Neural crest cell (in vitro differentiated cells): ENCODE measurements at places on chromosomes 16 and 17.

GRCh38 chr17:48429638-48430586 lies at the start of gene SKAP1:
Gene SKAP1, minus strand, starts transcription at chr17:48430214.
- no peak for DNase-seq

DNA sequence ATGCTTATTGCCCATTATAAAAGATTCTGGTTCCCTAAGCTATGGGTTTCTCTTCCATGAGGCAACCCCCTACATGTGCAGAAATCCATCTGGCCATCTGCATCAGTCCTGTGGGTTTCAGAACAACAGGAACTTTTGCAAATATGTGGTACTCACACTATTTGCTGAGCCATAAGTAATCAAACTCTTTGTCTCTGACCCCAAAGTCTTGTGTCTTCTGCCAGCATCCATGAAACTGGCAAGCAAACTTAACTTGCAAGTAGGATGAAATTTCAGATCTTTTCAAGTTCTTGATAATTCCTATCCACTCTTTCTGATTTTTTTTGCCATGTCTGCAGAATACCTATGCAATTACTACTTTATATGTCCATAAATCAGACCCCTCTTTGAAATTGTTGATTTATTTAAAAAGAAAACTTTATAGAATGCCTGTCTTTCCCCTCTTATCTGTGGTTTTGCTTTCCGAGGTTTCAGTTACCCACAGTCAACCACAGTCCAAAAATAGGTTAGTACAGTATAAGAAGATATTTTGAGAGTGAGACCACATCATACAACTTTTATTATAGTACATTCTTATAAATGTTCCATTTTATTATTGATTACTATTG lies 158.4 kb upstream of the IRX3 start:
- DNase-seq: no peak

DNA sequence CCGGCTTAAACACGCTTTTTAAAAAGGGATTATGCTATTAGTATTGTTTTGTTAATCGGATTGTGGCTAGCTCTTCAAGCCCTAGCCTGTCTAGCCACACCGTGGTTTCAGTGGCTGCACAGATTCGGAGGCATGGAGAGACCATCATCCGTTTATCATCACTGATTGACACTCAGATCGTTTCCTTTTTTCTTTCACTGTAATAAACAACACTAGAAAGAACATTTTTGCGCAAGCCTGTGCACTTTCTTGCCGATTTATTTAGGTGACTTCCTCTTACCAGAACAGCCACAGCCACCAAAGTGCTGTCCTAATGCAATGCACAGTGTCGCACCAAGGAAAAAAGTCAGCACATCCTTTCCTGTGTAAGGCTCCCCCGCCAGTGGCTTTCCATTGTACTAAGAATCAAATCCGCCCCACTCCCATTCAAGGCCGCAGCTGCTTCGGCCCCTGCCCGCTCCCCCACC lies 78.2 kb downstream of the CRISPLD2 start:
- no peak for DNase-seq

DNA sequence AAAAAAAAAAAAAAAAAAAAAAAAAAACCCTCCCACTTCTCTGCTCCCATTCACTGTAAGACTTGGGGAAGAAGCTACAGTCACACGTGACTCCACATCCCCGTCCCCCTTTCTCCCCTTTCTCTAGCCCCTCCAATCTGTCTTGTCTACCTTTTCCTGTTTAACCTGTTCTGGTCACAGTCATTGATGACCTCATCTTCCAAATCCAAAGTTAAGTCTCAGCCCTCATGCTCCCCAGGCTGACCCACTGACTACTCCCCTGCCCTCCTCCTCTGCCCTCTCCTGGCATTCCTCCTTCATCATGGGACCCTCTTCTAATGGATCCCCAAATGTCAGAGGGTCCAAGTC lies 1.6 kb upstream of the CDH5 start:
- DNase-seq: no peak

DNA sequence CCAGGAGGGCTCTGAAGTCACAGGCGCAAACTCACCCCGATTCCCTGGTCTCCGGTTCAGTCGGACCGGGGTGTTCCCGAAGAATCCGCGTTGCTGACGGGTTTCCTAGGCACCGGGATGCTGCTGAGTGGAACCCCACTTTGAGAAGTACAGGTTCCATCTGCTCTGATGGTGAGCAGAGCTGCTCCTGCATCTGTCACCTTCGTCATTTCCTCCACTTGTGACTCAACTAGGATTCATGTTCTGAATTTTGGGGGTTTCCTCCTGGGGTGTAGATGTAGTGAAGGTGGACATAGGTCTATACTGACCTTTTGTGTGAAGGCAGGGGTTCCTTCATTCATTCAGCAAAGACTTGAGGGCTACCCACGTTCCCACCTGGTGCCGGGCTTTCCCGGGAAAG lies 25.0 kb downstream of the LGALS3BP start:
- no peak for DNase-seq

- DNase-seq: no peak
Observed at GRCh38 chr17:82786427-82786826, 34.6 kb downstream of the TBCD start.

- no peak for DNase-seq
Observed at GRCh38 chr16:15829460-15829859, 27.4 kb downstream of the MYH11 start.

DNA sequence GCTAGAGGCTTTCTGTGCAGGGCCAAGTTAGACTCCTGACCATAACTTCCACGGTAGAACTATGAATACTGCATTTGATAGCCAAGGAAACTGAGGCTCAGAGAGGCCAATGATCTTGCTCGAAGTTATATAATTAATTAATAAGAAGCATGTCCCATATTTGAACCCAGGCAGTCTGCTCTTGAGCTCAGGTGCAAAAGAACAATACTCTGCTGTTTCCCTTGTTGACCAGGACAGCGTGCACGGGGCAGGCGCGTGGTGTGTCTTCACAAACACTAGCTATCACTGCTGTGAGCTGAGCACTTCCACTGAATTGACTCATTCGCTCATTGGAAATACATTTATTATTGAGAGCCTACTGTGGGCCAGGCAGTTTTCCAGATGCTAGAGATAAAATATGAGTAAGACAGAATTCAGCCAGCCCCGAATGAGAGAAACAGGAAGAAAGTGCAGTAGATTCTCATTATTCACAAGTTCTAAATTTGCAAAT lies 1.6 kb downstream of the CHD9 start:
- no peak for DNase-seq

GRCh38 chr16:31007684-31008083 lies 2.8 kb downstream of the STX1B start:
- no peak for DNase-seq

DNA sequence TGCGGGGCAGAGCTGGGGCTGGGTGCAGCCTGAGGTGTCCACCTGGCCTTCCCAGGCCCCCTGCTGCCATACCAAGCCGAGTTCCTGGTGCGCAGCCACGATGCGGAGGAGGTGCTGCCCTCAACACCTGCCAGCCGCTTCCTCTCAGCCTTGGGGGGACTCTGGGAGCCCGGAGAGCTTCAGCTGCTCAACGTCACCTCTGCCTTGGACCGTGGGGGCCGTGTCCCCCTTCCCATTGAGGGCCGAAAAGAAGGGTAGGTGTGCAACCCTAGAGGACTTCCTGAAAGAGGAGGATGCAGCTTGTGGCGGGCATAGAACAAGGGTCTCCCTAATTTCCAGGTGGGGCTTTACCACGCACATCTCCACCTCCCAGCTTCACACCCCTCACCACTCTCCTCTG lies 2.5 kb downstream of the SGCA start:
- no peak for DNase-seq

DNA sequence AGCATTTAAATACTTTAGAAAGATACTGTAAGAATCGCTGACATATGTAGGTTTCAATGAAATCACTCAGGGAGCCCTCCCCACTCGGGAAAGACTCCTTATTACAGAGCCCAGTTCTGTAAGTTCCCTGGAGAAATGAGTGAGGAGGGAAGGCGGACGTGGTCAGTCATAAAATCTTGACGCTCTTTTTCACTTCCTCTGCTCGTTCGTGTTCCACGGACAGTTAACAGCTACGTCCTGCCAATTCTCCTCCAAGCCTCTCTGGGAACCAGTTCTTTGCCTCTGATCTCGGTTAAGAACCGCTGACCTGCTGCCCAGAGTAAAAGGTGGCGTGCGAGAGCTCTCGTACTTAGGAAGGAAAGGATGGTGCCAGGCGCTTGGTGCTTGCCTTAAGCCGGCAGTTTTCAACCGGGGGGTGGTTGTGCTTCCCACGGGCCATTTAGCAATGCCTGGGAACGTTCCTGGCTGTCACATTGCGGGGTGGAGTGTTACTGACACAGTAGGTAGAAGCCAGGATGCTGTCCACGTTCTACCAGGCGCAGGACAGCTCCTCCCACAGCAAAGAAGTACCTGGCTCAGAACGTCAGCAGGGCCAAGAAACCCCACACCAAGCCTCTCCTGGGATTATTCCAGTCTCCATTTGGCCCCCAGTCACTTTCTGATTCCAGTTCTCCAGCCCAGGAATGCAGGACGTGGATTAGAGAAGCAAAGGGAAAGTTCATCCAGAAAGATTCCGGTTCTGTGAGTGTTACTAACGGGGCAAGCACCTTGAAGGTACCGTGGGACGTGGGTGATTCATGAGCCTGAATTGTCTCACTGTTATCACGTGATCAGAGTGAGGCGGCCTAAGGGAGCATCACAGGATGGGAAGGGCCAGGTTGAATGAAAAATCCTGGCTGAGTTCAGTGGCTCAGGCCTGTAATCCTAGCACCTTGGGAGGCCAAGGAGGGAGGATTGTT lies 87.7 kb downstream of the MRM3 start:
- DNase-seq: no peak

GRCh38 chr17:8789743-8790142 lies 9.4 kb downstream of the MFSD6L start:
- no peak for DNase-seq

DNA sequence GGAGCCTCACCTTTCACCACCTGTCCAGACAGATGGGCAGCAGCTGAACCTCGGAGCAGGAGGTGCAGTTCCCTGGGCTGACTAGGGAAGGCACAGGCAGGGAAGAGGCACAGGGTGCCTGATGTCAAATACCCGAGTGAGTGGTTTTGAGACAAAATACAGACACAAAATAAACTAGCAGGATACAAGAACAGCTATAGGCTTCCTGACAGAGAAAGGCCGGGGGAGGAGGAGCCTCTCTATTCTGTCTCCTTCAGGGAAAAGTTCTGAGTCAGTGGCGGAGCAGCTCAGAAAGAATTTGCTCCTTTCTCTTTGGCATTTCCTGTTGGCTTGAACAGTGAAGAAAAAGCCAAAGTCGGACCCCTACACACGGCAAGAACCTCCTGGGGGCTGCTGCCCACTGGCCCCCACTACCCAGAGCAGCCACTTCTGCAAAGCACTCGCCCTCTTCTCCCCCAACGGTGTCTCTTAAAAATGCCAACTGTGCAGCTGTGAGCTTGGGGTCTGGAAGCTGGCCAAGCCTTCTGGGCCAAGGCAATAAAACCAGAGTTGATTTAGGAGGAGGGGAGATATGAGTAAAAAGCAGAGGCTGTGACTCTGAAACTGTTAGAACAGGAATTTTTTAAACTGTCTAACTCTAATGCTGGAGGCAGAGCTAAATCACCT lies 14.4 kb upstream of the FAAP100 start:
- no peak for DNase-seq

DNA sequence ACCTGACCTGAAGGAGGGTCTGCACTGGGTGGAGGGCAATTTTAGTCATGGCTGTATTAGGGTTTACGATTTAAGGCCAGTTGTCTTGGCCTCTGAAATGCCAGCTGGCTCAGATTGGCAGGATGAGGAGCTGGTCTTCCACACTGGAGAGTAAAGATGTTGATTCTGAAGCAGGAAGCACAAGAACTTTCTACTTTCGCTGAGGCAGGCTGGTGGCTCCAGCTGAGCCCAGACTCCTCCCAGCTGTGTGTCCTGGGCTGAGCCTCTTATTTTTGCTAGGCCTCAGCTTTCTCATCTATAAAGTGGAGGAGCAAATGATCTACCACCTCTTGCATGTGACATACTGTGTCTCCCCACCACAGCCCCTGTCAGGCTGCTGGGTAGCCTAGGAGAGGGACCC lies 74.4 kb downstream of the MRM1 start:
- DNase-seq: no peak

DNA sequence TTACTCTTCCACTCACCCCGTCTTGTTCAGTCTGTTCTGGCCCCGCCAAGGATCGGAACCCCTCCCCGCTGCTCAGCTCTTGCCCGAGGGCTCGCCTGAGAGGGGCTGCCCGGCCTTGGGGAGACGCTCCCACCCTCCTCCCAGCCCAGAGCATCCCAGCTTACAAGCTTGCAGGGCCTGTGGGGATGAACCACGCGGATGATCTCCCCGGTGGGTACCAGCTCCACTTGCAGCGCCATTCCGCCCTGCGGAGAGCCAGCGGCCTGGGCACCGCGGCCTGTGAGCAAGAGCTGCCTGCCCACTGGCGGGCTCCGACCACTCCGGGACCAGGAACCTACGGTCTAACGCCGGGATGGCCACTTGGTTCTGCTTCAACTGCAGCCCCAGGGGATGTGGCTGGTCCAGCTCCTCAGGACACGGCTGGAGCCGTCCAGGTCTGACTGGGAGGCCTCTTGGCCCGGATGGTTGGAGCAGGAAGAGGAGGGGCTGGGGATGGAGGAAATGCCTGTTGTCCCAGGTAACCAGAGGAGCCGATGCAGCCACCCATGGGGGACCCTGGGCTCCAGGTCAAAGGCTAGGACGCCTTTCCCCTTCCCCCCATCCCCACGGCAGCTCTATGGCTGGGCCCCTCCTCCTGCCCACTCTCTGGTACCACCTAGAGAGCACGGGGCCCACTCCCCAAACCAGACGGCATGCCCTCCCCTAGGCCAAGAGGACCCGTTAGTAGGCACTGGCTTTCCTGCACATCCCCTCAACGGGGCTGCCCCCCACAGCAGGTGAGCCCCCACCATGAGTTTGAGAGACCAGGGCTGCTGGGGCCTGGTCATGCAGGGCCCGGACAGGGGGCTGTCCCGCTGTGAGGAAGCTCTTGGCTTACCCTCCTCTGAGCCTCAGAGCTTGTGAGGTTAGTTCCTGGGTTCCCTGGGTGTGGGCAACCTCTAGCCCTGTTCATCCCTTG lies at the start of gene MYO1C:
MYO1C (minus strand) TSS at position 438 of the 958 bp plus-strand sequence; CDS start at position 239, 199 bp downstream.
- no peak for DNase-seq

DNA sequence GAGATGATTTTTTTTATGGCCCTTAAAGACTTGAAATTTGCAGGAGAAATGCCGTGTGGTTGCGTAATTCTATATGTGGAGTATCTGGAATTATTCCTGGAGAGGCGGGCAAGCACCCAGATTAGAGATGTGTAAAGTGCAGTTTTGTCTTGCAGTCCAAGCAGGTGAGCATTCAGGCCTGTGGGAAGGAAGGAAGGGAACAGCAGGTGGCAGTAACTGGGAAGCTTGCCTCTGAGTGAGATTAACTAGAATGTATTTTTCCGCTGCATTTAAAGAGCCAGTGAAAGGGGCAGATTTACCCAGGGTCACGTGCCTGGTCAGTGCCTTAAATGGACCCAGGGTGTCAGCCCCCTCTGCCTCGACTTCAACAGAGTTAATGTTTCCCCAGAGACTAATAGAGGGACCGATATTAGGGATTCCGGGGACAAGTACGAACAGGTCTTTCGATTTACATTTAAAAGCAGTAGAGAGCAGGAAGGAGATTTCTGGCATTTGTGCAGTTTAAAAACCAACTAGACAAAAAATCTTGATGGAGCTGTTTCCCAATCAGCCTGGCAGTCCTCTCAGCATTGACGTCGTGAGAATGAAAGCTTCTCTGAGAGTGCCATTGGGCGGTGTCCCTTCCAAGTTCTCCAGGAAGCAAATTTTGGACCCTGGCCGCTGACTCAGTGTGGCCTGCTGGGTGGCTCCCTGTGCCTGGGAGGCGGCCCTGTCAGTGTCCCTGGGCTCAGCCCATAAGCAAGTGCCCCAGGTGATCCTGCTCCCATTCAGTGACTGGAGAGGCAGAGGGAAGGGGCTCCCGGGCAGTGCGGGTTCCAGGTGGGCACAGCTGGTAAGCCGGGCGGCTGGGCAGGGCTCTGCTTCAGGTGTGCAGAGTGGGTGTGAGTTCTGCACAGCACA lies 38.2 kb downstream of the KSR1 start:
- DNase-seq: no peak

- DNase-seq: no peak
Observed at GRCh38 chr17:40451420-40451819, 8.2 kb downstream of the IGFBP4 start.
